ENCODE measurements at places on chromosomes 3 and 15.
A peak's percentile ranks its signal among the peaks of the same experiment; 100 is the strongest.

DNA sequence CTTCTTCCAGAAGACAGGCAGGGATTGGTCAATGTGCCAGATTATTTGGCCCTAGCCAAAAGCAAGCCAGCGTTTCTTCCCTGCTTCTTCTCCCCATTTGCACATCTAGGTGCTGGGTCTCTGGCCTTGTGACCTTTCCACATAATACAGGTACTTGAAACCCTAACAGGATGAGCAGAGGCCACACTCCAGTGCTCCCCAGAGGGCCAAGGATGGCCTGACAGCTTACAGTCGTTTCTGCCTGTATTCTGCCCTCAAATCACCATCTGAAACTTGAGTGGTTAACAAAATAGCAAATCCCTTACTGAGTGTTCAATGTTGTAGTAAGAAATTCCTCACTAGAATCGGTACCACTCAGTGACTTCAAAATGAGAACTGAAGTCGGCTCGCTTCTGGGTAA, 29.1 kb downstream of the MKRN2 start:
- DNase-seq = no peak

DNA sequence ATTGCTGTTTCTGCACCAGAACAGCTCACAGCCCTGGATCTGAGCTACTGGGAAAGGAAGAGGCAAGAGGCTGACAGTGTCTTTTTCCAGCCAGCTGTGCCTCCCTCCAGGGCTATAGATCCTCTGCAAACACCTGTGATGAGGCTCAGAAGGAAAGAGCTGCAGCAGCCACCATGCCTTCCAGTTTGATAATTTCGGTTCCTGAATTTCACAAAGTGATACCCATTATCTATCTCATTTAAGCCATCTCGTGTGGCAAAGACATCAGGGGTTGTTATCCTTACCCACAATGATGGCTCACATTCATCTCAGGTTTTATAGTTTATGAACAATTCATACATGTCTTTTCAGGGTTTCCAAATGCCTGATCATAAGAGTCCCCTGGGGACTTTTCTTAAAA, 1.8 kb upstream of the LARP6 start:
- DNase-seq = no peak

- no peak for DNase-seq
Measured at GRCh38 chr3:197305854-197306253, 7.4 kb upstream of the DLG1 start.

- DNase-seq = no peak
Measured at GRCh38 chr15:75037685-75038084, 14.3 kb downstream of the PPCDC start.

DNA sequence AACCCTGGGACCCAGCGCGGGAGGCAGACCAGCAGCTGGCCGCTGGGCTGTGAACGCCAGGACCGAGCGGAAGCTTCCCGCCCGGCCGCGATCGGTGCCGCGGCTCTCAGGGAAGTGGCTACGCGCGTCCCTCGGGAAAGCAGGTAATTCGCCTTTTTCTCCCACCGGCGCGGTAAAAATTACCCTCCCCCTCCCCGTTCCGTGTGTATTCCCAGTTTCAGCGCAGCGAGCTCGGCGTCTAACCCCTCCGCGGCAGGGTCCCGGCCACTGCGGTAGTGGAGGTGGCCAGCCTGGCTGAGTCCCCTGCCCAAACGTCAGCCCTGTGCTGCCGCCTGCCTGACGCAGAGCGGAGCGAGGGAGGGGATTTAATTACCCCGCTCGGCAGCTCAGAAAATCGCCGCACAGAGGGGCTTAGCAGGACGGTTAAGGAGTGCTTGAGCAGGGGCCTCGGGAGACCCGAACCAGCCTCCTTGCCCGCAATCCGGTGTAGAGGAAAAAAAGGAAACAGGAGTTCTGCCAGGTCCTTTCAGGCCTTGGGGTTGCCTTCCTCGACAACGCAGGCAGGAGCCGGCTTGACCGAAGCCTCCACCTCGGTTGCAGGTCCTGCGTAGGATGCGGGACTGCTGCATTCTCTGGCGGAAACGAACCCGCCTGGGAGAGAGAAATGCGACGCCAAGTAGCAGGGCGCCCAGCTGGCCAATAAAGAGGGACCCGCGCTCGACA, 2.9 kb downstream of the GATA2 start:
- DNase-seq = no peak

DNA sequence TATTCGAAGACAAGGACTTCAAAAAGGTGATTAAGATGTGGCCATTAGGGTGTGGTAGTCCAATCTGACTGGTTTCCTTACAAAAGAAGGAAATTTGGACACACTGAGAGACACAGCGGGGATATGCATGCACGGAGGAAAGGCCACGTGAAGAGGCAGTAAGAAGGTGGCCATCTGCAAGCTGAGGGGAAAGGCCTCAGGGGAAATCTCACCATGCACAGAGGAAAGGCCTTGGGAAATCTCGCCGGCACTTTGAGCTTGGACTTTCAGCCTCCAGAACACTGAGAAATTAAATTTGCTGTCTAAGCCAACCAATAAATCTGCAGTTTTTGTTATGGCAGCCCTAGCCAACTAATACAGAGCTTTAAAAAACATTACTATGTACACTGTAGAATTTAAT, 78.8 kb downstream of the DLG1 start:
- DNase-seq = no peak

DNA sequence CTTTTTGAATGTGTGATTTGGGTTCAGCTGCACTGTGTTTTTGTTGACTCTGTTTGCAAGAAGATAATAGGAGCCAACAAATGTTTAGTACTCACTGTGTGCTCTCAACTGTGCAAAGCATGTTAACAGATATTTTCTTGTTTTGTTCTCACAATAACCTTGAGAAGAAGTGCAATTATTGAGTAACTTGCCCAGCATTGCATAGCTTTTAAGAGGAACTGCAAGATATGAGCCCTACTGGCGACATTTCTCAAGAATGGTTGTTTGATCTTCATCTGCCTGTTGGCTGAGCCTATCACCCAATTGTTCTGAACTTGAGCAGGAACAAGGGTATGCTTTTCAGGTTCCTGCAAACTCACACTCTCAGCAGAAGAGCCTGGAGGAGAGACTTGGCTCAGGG, 43.4 kb upstream of the AGBL1 start:
- no peak for DNase-seq

- no peak for DNase-seq
Measured at GRCh38 chr15:81244306-81244705, 47.6 kb downstream of the IL16 start.

DNA sequence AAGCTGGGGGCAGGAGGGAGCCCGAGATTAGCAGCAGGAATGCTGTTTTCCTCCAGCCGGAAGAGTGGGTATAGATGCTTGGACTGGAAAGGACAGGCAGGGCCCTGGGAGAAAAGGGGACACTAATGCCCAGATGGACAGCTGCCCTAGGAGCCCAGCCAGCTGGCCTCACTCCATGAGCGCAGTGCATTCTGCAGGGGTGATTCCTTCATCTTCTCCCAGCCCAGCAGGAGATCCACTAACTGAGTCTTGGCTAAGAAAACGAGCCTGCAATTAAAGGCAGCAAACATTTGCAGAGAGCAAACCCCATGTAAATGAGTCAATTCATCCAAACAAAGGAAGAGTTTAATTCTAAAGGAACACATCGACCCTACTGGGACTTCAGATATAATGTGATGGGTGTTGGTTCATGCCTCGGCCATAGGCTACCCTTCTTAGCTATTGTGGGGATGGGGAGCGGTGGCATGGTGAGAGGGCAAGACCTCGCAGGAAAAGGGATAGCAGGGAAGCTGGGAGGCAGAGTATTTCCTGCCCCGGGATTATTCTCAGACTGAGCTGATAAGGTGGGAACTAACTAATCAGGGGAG, 13.3 kb upstream of the MINAR1 start:
- no peak for DNase-seq

DNA sequence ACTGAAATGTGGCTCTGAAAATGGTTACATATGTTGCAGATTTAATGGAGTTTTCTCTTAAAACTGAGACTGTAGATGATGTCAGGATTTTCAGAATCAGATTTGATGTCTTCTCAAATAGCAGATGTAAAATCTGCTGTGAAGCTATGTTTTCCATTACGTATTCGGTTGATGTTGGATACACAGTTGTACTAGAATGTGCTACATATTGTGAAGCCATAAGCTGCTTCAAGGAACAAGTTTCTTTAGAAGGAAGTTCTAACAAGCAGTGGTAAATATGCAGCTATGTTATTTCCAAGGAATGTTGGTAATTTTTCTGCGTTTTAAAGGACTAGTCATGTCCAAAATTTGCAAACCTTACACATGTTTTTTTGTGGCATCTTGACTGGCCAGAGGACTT, 197.7 kb downstream of the RBMS3 start:
- no peak for DNase-seq

DNA sequence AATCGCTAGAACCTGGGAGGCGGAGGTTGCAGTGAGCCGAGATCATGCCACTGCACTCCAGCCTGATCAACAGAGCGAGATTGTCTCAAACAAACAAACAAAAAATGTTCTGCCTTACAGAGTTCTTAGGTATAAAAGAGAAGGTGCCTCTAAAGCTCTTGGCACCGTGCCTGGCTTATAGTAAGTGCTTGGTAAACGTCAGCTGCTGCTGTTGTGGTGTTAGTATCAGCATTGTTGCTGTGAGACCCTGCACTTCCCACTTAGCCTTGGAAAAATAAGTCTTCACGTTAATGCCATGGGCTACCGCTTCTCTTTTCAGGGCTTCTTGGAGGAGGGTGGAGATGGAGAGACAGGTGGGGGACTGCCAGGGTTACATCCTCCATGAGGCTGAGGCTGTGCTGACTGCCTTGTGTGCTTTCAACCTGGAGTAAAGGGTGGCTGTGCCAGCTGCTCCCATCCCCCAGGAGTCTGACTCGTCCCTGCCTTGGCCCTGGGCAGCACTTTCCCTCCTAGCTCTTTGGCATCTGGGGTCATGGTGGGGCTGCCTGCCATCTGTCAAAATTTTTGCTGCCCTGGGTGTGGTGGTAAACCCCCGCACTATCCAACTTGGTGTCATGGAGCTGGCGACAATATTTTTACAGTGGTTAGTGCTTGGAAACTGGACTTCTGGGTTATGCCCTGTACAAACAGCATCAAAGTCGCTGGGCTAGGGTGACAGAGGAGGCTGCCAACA, 17.8 kb downstream of the FLNB start:
- no peak for DNase-seq

DNA sequence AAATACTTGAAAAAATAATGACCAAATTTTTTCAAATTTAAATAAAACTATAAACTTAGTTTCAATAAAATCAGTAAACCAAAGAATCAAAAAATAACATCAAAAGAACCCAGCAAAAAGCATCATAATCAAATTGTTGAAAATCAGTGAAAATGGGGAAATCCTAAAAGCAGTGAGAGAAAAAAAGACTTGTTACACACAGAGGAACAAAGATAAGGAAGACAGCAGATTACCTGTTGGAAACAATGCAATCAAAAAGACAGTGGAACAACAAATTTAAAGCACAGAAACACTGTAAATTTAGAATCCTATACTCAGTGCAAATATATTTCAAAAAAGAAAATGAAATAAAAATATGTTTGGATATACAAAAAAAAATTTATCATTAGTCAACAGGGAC, 156.2 kb upstream of the LMCD1 start:
- no peak for DNase-seq

GRCh38 chr15:29651476-29652233, 170.6 kb downstream of the TJP1 start:
- DNase-seq = no peak

- no peak for DNase-seq
Measured at GRCh38 chr15:57079931-57080620, 161.6 kb downstream of the TCF12 start.

GRCh38 chr3:88000853-88001252, 58.0 kb downstream of the CGGBP1 start:
- DNase-seq = peak; percentile 11

DNA sequence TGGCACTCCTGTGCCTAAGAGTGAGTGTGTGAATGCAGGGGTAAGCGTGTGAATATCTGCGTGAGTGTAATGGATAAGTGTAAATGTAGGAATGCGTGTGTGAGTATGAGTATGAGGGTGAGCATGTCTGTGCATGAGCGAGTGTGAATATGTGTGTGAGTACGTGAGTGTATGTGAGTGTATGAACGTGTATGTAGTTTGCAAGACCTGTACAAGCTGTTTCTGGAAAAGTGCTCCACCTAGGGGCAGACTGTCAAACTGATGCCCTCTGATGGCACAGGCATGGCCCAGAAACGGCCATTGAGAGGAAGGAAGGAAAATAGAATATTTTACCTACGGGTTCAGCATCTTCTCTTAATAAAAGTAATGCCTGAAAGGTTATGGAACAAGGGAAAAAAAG, 24.4 kb upstream of the FRMD4B start:
- no peak for DNase-seq

- peak; percentile 93 for DNase-seq
Measured at GRCh38 chr15:70111203-70112073, 13.7 kb upstream of the TLE3 start.
